ENCODE measurements at places on chromosomes 1 and 21.

DNA sequence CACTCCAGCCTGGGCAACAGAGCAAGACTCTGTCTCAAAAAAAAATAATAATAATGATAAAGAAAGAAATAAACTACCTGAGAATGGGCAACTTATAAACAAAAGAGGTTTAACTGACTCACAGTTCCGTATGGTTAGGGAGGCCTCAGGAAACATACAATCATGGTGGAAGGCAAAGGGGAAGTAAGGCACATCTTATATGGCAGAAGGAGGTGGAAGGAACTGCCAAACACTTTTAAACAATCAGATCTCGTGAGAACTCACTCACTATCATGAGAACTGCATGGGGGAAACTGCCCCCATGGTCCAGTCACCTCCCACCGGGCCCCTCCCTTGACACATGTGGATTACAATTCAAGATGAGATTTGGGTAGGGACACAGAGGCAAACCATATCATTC lies 6.3 kb upstream of the EGLN1 start:
- no peak for DNase-seq

DNA sequence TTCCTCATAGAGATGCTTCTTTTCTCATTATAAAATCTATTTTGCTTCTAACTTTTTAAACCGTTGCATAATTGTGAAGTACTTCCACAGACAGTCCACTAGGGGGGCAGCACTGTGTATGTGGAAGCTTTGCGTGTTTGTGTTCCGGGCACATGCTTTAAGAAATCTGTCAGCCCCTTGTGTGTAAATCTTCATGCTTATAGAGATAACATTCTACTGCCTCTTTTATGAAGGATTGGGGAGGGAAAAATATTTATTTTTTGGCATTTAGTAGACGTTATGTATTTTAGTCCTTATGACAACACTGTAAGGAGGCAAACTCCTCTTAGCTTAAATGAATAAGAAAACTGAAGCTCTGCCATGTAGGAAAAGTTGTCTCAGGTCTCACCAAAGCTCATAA lies 157.3 kb upstream of the PTGFR start:
- no peak for DNase-seq

- DNase-seq: no peak
Measured at GRCh38 chr1:179883040-179883744, 1.1 kb downstream of the TOR1AIP1 start.

- DNase-seq: no peak
Measured at GRCh38 chr1:200206761-200207160, 179.3 kb downstream of the NR5A2 start.

DNA sequence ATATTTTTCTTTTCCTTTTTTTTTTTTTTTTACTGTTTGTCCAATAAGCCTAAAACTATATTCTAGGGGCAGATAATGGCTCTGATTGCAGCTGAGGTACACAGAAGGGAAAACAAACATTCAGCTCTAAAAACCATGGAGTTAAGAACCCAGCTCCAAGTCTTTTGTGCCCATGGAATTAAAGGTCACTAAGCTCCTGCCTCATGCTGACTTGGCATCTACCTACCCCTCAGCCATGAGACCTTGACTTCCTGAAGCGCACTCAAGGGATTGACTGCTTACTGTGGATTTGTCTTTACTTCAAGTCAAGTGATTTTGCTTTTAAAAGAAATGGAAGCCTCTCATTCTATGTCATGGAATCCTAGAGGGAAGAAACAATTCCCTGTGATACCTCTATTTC lies 192.3 kb downstream of the AMY1C start:
- DNase-seq: no peak

GRCh38 chr1:16073490-16074119 lies at the start of gene FAM131C:
FAM131C (minus strand) TSS chr1:16073651; CDS start chr1:16073442, 209 bp downstream.
- DNase-seq: no peak

DNA sequence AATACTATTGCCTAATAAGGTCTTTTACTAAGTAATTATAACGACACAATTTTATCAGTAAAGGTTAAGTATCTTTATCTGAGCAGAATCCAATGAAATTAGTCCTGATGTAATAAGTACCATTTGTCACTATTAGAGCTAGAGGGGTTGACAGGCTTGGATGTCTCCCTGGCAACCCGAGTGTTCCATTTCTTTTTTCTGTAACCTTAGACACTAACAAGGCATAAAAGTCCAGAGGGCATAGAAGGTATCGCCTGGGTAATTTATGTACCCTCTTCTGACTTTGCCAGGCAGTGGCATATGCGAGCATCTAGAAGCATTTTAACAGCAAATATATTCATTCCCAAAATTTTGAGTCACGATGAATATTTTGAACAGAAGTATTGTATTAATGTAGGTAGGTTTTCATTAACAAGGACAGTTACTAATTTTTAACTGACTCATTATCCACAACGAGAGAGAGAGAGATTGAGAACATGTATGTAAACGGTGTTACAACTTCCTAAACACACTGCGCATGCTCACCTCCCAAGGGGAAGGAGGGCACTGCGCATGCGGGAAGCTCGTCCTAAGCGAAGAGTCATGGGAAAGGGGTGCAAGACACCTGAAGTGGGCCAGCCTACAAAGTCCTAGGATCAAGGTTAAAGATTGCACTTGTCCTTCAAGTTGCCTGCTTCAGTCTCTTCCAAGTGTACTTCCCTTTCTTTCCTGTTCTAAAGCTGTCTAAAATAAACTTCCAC lies 423.9 kb downstream of the DSCAM start:
- no peak for DNase-seq

- DNase-seq: no peak
Measured at GRCh38 chr1:171785766-171786165, 4.3 kb downstream of the METTL13 start.

- no peak for DNase-seq
Measured at GRCh38 chr1:91731815-91732214, 154.1 kb downstream of the TGFBR3 start.

GRCh38 chr1:22709891-22710700 lies 543 bp upstream of the EPHB2 start:
- no peak for DNase-seq

DNA sequence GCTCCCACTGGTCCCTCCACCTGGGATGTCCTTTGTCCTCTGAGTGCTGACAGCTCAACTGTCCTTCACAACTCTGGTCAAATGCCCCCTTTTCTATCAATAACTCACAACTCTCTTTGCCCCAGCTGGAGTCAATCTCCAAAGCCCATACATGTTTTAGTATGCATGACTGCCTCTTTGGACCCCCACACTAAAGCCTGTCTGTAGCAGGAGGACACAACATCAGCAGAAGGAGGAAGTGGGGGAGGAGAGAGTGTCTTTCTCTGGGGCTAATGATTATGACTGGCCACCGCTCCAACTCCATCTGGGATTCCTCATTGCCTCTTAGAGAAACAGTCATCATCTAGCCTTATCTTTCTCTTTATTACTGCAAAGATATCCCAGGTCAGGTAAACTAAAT lies 186.6 kb upstream of the FGGY start:
- no peak for DNase-seq

GRCh38 chr1:208793861-208794345 lies 549.7 kb upstream of the PLXNA2 start:
- DNase-seq: no peak

- no peak for DNase-seq
Measured at GRCh38 chr1:160569806-160570205, 9.5 kb downstream of the CD84 start.

GRCh38 chr21:22981819-22982218 lies 1983.6 kb downstream of the NCAM2 start:
- DNase-seq: no peak

DNA sequence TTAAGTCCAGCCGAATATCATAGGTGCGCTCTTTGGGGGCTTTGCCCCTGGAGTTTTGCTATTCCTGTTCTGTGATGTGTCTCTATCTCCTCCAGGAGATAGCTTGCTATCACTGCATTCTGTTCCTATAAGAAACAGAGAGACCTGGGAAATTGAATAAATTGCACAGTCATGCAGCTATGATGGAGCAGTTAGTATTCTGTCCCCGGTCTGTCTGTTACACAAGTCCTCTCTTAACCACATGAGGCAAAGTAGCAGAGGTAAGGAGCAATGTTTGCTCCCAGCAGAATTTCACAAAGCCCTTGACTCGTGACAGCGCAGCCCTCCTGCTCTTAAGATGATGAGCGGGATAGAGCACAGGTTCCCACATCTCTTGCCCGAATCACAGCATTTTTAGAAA lies 63.9 kb upstream of the GRHL3 start:
- DNase-seq: no peak

DNA sequence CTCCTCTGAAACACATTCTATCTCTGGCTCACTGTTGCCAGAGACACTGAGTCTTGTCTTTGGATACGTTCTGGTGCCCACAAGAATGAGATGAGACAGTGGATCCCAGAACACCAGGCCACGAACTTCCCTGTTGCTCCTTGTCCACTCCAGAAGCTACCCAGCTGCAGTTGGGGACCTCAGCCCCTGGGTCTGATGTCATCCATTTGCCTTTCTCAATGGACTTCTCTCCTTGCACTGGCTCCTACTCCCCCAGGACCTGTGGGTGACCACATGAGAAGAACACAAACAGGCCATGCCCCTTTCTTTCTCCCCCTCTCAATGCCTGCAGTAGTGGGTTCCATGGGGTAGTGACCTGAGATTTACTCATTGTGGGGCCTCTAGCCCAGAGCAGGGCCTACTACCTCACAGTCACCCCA lies 5.9 kb downstream of the NBPF1 start:
- DNase-seq: no peak

- DNase-seq: no peak
Measured at GRCh38 chr1:28456078-28456477, 49.8 kb upstream of the RCC1 start.

- DNase-seq: no peak
Measured at GRCh38 chr1:54705153-54705552, 10.5 kb upstream of the TTC4 start.

DNA sequence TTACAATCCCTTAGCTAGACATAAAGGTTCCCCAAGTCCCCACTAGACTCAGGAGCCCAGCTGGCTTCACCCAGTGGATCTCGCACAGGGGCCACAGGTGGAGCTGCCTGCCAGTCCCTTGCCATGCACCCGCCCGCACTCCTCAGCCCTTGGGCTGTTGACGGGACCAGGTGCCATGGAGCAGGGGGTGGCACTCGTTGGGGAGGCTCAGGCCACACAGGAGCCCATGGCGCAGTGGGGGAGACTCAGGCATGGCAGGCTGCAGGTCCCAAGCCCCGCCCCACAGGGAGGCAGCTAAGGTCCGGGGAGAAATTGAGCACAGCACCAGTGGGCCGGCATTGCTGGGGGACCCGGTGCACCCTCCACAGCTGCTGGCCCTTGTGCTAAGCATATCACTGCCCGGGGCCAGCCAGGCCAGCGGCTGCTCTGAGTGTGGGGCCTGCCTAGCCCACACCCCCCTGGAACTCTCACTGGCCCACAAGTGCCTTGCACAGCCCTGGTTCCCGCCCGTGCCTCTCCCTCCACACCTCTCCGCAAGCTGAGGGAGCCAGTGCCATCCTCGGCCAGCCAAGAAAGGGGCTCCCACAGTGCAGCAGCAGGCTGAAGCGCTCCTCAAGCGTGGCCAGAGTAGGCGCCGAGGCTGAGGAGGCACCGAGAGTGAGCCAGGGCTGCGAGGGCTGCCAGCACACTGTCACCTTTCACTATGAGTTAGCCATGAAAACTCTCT lies 117.8 kb downstream of the LIPI start:
- no peak for DNase-seq

DNA sequence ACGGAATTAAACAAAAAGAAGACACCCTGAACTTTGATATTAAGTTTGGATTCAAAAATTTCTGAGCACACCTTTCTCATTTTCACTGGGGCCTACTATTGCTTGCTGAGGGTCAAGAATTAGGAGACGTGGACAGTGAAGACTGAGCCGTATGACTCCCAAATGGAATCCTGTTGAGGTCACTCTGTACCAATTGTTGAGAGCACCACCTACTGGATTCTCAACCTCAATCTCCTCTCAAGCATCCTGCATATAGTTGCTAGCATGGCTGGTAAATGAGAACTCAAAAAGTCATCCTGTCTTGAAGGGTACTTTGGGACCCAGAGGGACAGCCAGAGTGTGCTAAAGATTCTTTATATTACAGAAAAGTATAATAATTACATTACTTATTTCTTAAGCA lies 20.2 kb upstream of the MTR start:
- no peak for DNase-seq

GRCh38 chr1:77287535-77287934 lies 5.7 kb downstream of the AK5 start:
- no peak for DNase-seq

- DNase-seq: no peak
Measured at GRCh38 chr21:22703521-22703920, 1705.3 kb downstream of the NCAM2 start.

- no peak for DNase-seq
Measured at GRCh38 chr1:182305861-182306260, 85.7 kb downstream of the GLUL start.

- DNase-seq: no peak
Measured at GRCh38 chr1:8981169-8981568, 35.5 kb downstream of the CA6 start.

- DNase-seq: no peak
Measured at GRCh38 chr1:245332513-245332912, 177.7 kb downstream of the KIF26B start.

GRCh38 chr1:160720356-160721085 lies 8.9 kb upstream of the CD48 start:
- no peak for DNase-seq

DNA sequence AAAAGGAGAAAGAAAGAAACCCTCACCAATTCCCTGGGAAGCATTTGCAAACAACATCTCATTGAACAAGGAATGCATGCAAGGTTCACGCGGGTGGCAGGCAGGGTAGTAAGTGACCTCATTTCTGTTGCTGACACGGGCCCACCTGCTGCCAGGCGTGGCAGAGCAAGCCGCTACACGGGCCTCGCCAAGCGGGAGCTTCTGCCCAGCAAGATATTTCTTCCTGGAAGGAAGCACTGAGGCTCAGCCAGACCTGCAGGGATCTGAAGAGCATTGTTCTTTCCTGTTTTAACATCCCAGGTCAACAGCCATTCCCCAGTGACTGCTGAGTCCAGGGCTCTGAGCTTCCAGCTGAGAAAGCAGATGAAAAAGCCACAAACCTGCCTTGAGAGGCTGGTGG lies 91.9 kb upstream of the IGSF21 start:
- peak; percentile 51 for DNase-seq

- DNase-seq: no peak
Measured at GRCh38 chr1:65698590-65698989, 94.1 kb upstream of the PDE4B start.

DNA sequence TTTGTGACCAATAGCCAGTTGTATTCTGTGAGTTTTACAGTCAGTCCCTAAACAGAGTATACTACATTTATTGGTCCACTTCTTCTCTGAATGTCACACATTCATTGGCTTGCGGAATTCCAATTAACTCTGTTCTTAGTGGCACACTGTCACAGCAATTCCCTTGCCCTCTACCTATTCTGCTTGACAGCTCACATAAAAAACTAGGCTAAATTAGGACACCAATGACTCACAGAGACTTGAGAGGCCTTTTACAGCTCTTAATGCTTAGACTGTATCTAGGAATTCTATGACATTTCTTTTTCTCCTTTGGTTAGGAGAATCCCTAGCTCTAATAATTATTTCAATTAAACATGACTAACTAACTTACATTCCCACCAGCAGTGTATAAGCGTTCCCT lies 104.1 kb downstream of the NEGR1 start:
- DNase-seq: no peak

DNA sequence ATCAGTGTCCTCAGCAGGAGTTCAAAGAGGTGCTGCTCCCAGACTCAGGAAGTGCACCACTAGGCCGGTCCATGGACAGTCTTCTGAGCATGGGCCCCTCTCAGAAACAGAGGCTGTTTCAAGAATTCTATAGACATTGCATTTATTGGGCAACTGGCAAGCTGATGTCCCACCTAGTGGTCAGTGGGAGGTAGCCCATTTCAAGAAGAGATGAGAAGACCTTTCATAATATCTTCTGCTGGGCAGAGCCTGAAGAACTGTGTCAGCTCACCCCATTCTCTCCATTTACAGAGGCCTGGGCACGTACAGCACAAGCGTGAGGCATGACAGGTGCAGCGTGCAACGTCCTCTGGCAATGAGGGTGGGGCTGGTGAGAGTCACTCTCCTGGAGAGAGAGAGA lies 216.0 kb downstream of the DYRK1A start:
- DNase-seq: no peak

All from cerebellar nuclear complex (tissue), 1 donor.